Ovary (tissue), 10 donors: ENCODE measurements at places on chromosomes 7 and 10.

GRCh38 chr7:101128040-101128834, 1.3 kb downstream of the SERPINE1 start:
- DNase-seq = no peak

DNA sequence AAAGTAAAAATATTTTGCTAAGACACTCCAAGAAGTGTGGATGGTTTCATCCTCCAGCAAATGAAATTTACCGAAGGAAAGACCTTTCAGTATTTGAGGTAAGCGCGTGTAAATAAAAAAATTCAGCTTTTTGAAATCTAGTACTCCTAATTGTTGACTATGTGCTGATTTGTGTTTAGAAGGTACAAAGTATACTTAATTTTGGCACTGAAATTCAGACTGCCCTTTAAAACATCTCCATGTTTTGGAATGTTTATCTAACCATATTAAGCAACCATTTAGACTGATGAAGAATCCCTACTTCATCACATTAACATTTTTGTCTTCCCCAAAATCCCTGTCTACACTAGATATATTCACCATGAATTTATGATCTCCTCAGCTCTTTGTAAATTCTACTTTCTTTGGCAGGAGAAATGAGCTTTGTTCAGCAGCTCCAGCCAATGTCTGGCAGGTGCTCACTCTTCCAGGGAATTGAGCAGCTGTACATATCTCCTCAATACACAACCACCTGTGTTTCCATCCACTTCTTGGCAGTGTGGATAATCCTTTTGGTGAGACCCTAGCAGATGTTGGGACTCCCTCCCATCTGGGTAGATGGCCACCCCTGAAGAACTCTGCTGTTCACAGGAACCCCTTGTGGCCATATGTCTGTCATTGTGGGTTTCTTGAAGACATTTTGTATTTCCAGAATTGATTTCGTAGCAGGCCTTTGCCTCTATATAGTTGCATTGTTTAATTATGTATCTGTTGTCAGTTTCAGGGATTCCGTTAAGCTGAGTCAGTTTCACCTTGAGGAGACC, 129.4 kb upstream of the SAMD8 start:
- no peak for DNase-seq

- no peak for DNase-seq
These were observed 222.1 kb upstream of the SHH start for GRCh38 chr7:156034397-156034796.

- DNase-seq = no peak
These were observed 47.5 kb downstream of the RNF133 start for GRCh38 chr7:122651451-122651850.

GRCh38 chr10:132926777-132927650, 15.4 kb downstream of the CFAP46 start:
- DNase-seq = no peak

GRCh38 chr7:82129091-82129490, 314.5 kb downstream of the CACNA2D1 start:
- no peak for DNase-seq

- no peak for DNase-seq
These were observed 33.4 kb downstream of the CCM2 start for GRCh38 chr7:45033261-45033930.

DNA sequence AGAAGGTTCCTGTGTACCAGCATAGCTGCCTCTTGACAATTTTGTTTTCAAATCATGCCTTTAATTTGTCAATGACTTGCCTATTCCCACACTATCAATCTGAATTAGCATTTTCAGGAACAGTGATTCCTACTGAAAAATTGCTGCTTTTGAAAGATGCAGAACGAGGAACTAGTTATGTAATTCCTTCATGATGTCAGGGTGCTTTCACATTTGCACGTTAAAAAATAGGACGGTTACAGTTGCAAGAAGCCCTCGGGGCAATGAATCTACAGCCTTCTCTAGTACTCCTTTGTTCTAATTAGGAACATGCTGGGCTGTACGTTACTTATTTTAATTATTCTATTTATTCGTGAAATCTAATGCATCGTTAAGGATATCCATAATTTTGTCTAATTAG, 253.9 kb downstream of the OTUD1 start:
- DNase-seq = no peak

DNA sequence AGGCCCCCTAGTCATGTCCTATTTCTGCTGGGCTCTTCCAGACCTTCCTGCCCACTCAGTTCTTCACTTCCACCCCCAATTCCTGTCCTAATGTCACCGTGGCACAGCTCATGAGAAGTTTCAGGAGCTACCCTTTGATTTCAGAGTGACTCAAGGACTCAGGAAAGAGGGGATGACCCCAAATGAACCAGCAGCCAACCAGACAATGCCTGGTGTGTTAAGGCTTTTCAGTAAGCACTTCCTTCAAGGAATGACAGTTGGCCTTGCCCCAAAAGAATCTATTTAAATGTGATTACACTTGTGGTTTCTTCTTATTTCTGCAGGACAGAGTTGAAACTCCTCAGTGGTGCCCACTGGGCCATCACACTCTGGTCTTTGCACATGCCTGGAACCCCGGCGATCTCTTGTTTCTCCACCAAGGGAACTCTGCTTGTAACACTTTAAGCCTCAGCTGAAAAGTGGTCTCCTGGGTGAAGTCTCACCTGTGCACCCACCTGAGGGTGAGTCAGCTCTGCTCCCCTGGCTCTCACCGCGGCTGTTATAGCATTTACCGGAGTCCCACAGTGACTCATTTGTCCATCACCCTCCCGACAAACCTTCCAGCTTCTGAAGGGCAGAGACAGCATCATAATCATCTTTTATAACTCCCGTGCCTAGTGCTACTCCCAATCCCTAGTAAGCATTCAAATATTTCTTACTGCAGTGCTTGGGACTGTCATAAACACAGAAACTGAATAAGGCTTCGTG, 123.0 kb upstream of the SVIL start:
- DNase-seq = no peak

- no peak for DNase-seq
These were observed 213.3 kb downstream of the WDR11 start for GRCh38 chr10:121064491-121064890.

GRCh38 chr10:34689053-34689452, 126.0 kb downstream of the PARD3 start:
- DNase-seq = no peak

GRCh38 chr7:105480931-105481330, 41.1 kb downstream of the PUS7 start:
- DNase-seq = no peak

- no peak for DNase-seq
These were observed 14.3 kb downstream of the BPGM start for GRCh38 chr7:134660961-134661376.

- DNase-seq = no peak
These were observed 138.1 kb upstream of the BTBD16 start for GRCh38 chr10:122132882-122133565.

DNA sequence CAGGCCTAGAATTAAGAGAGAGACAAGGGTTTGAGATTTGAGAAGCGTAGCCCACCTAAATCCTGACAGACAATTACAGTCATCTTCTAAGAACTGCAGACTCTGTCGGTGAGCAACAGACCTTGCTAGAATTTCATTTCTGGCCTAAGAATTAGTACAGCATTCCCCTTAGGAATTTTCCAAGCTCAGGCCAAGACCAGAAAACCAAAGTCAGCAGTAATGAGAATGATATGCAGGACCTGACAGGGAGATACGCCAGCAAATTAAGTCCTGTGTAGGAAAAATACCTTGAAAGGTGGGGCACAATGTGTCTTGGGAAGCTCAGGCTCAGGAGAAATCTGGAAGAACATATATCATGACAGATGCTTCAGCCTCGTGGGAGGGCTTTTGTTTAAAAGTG, 52.7 kb upstream of the HERPUD2 start:
- no peak for DNase-seq

GRCh38 chr10:76301950-76302349, 870.5 kb downstream of the LRMDA start:
- DNase-seq = no peak

GRCh38 chr7:35336444-35336843, 82.5 kb upstream of the TBX20 start:
- no peak for DNase-seq

GRCh38 chr7:2523461-2523936, 3.9 kb downstream of the LFNG start:
- no peak for DNase-seq

GRCh38 chr7:96075510-96076349, 246.2 kb downstream of the SLC25A13 start:
- peak; percentile 78 for DNase-seq

- no peak for DNase-seq
These were observed 4.2 kb upstream of the NKX1-2 start for GRCh38 chr10:124453960-124454610.

GRCh38 chr10:95048206-95048605, 21.1 kb downstream of the CYP2C8 start:
- DNase-seq = no peak

DNA sequence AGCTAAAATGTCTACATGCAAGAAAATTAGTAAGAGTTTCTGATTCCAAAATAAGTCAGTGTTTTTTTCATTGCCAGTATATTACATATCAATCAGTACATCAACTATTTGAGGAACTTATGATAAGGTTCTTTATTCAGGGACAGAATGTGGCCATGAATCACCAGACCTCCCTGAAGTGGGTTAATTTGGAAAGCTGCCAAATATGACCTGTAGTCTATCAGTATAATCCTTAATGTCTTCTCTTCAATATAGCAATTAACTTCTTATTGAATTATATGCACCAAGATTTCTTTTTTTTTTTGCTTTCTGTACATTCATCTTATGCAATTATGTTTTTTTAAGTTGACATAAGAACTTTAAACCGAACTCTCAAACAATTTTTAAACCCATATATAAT, 714.5 kb upstream of the POT1 start:
- no peak for DNase-seq

DNA sequence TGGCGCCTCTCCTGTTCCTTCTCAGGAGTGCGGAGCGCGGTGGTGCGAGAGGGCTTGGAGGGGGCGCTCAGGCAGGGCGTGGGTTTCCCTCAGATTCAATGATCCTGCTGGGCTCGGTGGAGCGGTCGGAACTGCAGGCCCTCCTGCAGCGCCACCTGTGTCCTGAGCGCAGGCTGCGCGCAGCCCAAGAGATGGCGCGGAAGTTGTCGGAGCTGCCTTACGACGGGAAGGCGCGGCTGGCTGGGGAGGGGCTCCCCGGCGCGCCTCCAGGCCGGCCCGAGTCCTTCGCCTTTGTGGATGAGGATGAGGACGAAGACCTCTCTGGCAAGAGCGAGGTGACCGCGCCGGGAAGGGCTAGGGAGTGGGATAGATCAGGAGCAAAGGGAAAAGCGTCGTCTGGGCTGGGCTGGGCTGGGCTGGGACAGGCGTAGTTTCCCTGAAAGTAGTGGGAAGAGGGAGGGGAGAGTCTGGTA, 17.0 kb downstream of the FAM131B start:
- no peak for DNase-seq

GRCh38 chr7:16668049-16668858, 22.3 kb downstream of the BZW2 start:
- DNase-seq = no peak

- no peak for DNase-seq
These were observed 40.5 kb upstream of the HSPB1 start for GRCh38 chr7:76261931-76262330.

- peak; percentile 92 for DNase-seq
These were observed 744 bp downstream of the PPRC1 start for GRCh38 chr10:102133373-102134195.

DNA sequence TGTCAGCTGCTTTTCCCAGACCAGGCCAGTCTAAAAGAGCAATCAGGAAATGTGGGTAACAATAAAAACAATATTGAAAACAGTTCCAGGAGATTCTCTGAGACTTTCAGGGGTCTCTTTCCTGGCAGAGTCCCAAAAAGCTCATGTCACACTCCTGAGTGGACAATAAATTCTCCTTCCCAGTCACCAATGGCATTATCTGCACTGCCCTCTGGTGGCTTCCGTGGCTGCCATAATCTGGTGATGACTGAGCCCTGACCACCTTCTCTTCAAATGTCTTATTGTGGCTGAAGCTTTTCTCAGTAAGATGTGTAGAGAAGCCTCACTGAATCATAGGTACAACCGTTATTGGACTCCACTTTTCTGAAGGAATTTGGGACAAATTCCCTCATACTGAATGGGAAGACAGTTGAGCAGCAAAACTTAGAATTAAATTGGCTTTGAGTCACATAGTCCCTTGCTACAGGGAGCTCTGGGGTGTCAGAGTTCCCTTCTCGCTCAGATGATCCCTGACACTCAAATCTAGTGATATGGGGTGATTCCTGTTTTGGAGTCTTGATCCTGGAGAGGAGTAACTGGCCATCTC, 24.4 kb upstream of the ASAH2 start:
- no peak for DNase-seq

- no peak for DNase-seq
These were observed 149.8 kb downstream of the GNAT3 start for GRCh38 chr7:80362010-80362618.

GRCh38 chr10:110258542-110258941, 46.2 kb downstream of the SMNDC1 start:
- DNase-seq = no peak

DNA sequence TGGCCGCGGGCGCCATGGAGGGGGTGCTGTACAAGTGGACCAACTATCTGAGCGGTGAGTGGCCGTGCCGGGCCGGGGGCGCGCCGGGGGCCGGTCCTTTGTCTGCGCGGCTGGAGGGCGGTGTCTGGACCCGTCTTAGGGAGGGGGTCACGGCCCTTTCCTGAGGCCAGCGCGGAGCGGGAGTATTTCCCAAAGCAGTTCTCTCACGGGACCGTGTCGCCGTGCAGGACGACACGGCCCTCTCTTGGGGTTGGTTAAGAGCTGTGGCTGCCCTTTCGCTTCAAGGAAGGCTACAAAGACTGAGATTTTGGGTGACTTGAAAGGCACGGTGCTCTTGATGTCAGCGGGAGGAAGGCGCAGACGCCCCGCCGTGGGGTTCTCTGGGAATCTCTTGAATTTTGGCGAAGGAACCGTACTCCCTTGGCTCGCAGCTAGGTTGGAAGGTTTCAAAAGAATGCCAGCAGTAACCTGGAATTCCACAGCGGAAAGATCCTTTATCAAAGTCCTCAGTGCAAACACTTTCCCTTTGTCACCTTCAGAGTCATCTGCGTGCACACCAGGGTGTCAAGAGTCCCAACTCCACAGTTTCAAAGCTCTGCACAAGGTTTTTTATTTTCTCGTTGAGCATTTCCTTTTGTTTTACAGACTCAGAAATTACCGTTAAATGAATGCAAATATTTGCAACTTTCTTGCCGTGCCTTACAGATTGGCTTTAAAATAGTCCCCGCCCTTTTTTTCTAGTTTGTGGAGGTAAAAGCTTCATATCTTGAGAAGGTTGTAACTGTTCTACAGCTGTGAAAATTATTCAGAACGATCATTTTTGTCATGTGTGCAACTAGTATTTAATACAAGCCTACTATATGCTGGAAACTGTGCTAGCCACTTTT, 780 bp downstream of the PLEKHA8 start:
- DNase-seq = no peak

DNA sequence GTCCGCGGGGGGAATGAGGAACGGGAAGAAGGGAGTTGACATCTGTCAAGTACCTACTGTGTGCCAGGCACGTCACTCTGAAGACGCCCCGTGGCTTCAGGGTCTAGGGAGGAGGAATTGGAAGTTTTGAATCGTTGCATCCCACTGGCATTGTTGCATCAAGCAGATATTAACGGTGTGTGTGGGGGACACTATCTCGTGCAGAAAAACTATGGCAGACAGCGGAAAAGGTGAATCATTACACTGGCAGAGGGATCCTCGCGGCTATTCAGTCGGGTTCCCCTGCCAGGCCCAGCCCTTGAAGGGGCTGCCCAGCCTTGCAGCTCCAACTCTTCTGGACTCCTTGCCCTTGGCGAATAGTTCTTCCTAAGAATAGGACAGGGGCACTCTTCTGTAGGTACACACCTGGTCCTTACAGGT, 1.0 kb upstream of the KIAA1549 start:
- DNase-seq = peak; percentile 18

GRCh38 chr10:103192089-103192450, 1.0 kb downstream of the NT5C2 start:
- DNase-seq = peak; percentile 26
